Kidney (tissue), 22 donors: ENCODE measurements at places on chromosomes 2 and 18.
A peak's percentile ranks its signal among the peaks of the same experiment; 100 is the strongest.

- peak overlapping the region; percentile 20 for H3K27ac ChIP-seq
- no peak for DNase-seq
- H3K4me3 ChIP-seq, result no peak overlapping the region
Measured at GRCh38 chr2:85468704-85469349, 50.3 kb downstream of the SH2D6 start.

GRCh38 chr2:96397756-96398530 lies 62.4 kb downstream of the NCAPH start:
- H3K4me1 ChIP-seq, result no peaks in the 10 kb centered on the region
- no peak overlapping the region for H3K27ac ChIP-seq
- no peaks in the 10 kb centered on the region for H3K36me3 ChIP-seq
- no peak for DNase-seq

GRCh38 chr2:29174937-29175336 lies 59.7 kb downstream of the CLIP4 start:
- peaks cover 14% of the 10 kb centered on the region for H3K36me3 ChIP-seq
- H3K4me3 ChIP-seq, result no peak overlapping the region
- DNase-seq, result no peak

GRCh38 chr2:136389809-136390208 lies 271.9 kb upstream of the CXCR4 start:
- H3K27ac ChIP-seq, result no peak overlapping the region
- no peaks in the 10 kb centered on the region for H3K4me1 ChIP-seq
- no peaks in the 10 kb centered on the region for H3K36me3 ChIP-seq

DNA sequence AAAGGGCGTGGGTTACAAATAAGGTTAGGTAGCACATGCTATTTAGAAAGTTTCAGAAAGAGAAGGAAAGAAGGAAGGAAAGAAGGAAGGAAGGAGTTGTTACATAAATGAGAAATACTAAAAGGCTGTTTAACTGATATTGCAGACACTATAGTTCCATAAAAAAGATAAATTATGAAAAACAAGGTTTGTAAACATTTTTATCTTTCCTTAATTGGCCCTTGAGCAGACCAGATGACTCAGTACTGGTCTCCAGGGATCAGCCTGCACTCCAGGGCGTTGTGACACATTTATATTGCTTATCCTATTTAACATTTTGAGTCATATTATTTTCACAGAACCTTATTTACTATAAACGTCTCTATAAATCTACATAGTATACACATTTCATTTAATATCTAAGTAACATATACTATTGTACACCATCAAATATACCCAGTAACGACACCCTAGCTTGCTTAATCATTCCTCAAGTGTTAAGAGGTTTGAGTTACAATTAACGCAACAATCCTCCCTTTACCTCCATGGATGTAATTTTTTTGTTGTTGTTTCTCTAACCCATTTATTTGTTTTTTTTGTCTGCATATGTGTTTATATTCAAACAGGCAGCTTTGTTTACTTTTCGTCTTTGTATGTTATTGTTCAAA lies 2.8 kb upstream of the RAB31 start:
- no peaks in the 10 kb centered on the region for H3K36me3 ChIP-seq
- peaks cover 8% of the 10 kb centered on the region for H3K4me1 ChIP-seq
- no peak overlapping the region for H3K27ac ChIP-seq

DNA sequence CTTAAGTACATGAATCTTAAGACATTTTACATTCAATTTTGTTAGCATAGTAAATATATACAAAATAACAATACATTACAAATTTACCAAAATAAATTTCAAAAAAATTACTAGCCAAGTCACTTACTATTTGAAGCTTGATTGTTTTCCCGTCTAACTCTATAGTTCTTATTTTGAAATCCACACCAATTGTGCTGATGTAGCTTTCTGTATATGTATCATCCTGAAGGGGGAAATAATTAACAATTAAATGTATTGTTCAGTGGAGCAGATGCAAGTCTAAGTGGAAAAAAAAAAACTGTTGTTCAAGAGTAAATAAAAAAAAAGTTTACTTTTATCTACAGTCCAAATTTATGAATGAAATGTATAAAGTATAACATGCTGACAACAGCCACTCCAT lies 32.1 kb downstream of the RAB1A start:
- no peak for DNase-seq
- no peak overlapping the region for H3K27ac ChIP-seq
- H3K36me3 ChIP-seq, result peaks cover 16% of the 10 kb centered on the region

DNA sequence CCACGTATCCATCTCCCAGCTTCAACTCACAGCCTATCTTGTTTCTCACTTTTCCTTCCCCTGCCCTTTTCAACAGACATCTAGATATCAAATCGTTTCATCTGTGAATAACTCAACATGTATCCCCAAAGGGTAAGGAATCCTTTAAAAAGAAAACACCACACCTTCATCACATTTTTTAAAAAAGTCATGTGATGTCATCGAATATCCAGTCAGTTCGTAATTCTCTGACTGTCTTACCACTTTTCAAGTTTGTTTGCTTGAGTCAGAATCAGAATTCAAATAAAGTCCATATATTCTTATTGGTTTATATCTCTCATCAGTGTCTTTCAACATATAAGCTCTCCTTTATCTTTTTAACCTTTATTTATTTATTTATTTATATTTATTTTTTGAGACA lies 5.4 kb upstream of the LONRF2 start:
- no peak for DNase-seq
- no peak overlapping the region for H3K27ac ChIP-seq
- peaks cover 5% of the 10 kb centered on the region for H3K27me3 ChIP-seq
- H3K36me3 ChIP-seq, result no peaks in the 10 kb centered on the region
- no peaks in the 10 kb centered on the region for H3K4me1 ChIP-seq

DNA sequence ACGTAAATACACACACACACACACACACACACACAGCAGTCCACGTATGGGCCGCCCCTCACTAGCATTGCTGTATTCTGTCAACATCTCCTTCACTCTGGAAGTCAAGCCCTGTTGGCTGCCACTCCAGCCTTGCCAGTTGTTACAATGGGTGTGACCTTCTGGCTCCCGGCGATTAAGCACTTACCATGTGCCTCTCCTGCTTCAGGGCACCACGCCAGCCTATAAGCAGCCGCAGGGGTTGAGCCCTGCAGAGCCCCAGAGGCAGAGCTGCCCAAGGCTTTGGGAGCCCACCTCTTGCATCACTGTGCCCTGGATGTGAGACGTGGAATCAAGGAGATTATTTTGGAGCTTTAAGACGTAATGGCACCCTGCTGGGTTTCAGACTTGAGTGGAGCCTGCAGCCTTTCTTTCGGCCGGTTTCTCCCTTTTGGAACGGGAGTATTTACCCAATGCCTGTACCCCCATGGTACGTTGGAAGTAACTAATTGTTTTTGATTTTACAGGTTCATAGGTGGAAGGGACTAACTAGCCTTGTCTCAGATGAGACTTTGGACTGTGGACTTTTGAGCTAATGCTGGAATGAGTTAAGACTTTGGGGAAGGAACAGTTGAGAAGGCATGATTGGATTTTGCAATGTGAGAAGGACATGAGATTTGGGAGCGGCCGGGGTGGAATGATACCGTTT lies 54.5 kb upstream of the ROCK2 start:
- no peaks in the 10 kb centered on the region for H3K27me3 ChIP-seq
- H3K36me3 ChIP-seq, result no peaks in the 10 kb centered on the region
- no peak overlapping the region for H3K27ac ChIP-seq
- H3K4me3 ChIP-seq, result no peak overlapping the region
- H3K4me1 ChIP-seq, result peaks cover 13% of the 10 kb centered on the region

DNA sequence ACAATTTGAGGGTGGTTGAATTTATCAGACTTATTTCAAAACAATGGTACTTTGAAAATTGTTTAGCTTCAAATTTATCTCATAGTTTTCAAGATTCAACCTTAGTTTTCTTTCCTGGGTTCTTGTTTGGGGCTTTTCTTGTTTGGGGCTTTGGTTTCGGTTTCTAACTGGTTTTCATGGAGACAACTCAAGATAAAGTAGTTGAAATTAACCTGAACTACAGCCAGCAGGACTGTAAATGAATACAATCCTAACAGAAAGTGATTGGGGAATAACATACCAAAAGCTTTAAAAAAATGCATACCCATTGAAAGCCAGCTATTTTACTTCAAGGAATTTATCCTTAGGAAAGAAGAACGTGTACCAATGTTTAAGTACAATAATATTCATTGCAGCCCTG lies 133.5 kb upstream of the SLC14A2 start:
- no peak for DNase-seq
- no peaks in the 10 kb centered on the region for H3K36me3 ChIP-seq
- no peaks in the 10 kb centered on the region for H3K27me3 ChIP-seq
- no peaks in the 10 kb centered on the region for H3K4me1 ChIP-seq
- no peak overlapping the region for H3K4me3 ChIP-seq
- H3K27ac ChIP-seq, result no peak overlapping the region

- no peak overlapping the region for H3K27ac ChIP-seq
- no peak for DNase-seq
- H3K4me3 ChIP-seq, result no peak overlapping the region
- H3K27me3 ChIP-seq, result no peaks in the 10 kb centered on the region
- no peaks in the 10 kb centered on the region for H3K36me3 ChIP-seq
Measured at GRCh38 chr2:50448556-50448955, 583.4 kb downstream of the NRXN1 start.

GRCh38 chr18:37553633-37554398 lies 11.8 kb downstream of the CELF4 start:
- peak; percentile 51 for DNase-seq
- H3K4me3 ChIP-seq, result no peak overlapping the region
- no peaks in the 10 kb centered on the region for H3K36me3 ChIP-seq
- no peaks in the 10 kb centered on the region for H3K4me1 ChIP-seq
- no peaks in the 10 kb centered on the region for H3K27me3 ChIP-seq

DNA sequence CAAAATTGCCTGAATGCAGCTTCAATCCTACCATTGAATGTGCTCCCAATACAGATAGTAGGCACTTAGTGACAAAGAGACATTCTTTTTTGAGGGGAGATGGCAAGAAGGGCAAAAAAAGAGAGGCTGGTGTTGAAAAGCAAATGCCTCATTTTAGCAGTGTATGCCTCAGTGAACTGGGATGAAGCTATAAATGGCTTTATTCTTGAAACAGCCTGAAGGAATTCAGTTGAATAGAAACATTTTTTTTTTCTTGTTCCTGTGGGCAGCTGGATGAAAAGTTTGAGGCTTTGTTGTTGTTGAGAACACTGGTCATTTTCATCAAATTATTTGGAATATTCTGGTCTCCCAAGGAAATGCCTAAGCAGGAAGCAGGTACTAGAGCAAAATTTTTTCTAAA lies 228.9 kb downstream of the RNF144A start:
- no peak for DNase-seq
- no peaks in the 10 kb centered on the region for H3K36me3 ChIP-seq
- no peak overlapping the region for H3K4me3 ChIP-seq
- H3K27me3 ChIP-seq, result no peaks in the 10 kb centered on the region
- H3K4me1 ChIP-seq, result no peaks in the 10 kb centered on the region

DNA sequence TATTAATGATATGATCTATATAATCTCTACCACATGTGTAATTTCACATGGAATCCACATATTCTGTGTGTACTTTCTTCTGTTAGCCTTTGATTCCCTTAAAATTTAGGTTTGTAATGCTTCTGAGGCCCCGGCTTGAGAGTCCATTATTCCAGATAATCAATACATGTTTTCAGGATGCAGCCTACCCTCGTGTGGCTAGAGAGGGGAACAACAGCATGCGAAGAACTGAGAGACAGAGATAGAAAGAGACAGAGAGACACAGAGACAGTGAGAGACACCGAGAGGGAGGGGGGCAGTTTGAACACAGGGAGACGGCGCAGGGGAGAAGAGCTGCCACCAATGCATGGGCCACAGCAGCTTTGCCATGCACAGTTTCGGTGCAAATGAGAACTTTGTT lies 185.4 kb downstream of the SNTG2 start:
- H3K27ac ChIP-seq, result no peak overlapping the region
- no peaks in the 10 kb centered on the region for H3K27me3 ChIP-seq
- H3K4me1 ChIP-seq, result no peaks in the 10 kb centered on the region
- H3K4me3 ChIP-seq, result no peak overlapping the region
- DNase-seq, result no peak
- no peaks in the 10 kb centered on the region for H3K36me3 ChIP-seq

DNA sequence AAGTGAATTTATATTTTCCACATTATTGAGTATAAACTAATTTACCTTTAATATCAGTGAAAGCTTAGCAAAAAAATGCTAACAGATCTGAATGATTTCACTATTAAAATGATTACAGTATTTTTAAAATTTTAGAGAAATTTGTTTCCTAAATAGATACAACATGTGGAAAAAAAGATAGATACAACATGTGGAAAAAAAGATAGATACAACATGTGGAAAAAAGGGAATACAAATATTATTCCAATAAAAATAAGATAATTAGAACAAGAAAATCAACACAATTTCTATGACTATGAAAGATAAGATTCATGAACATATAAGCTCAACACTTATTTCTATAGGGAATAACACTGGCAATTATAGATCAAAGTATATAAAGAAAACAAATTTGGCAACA lies 865.9 kb upstream of the VRK2 start:
- no peak overlapping the region for H3K4me3 ChIP-seq
- no peaks in the 10 kb centered on the region for H3K36me3 ChIP-seq
- no peaks in the 10 kb centered on the region for H3K27me3 ChIP-seq
- H3K27ac ChIP-seq, result no peak overlapping the region

- H3K4me1 ChIP-seq, result no peaks in the 10 kb centered on the region
- no peak overlapping the region for H3K4me3 ChIP-seq
- DNase-seq, result no peak
- H3K27me3 ChIP-seq, result no peaks in the 10 kb centered on the region
Measured at GRCh38 chr2:209230560-209230959, 193.3 kb upstream of the MAP2 start.

DNA sequence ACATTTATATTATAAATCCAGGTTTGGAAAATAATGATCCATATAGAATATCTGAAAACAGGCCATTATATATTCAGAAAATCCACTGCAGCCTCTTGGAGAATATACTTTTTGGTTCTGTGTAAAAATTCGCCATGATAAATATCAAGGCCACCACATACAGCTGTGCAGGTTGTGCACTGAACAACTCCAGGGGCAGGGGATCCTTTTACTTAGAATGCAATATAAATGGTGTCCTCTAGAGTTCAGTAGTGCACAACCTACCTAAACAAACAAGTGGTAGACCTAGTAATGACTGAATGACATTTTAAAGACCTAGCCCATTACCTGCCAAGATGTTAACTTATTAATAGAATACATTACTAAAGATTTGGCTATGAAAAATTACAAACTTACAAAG lies 22.4 kb downstream of the MOGAT1 start:
- no peak overlapping the region for H3K4me3 ChIP-seq
- no peak overlapping the region for H3K27ac ChIP-seq
- H3K27me3 ChIP-seq, result no peaks in the 10 kb centered on the region
- no peak for DNase-seq

DNA sequence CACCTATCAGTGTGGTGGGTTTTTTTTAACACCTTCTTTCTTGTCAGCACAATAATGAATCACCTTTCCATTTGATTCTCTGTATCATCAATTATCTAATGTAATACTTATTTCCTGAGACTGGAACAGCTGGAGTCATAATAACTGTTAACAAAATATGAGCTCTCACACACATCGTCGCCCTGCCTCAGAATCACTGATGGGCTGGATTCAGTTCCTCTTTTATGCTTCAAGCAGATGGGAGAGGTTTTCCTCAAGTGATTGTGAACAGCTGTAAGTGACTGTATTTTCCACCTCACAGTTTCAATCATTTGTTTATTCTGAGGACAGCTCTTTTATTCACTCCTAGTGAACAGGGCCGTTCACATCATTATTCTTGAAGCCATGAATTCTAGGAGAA lies 330.2 kb downstream of the DSC3 start:
- no peaks in the 10 kb centered on the region for H3K27me3 ChIP-seq
- H3K27ac ChIP-seq, result no peak overlapping the region
- H3K36me3 ChIP-seq, result no peaks in the 10 kb centered on the region

GRCh38 chr2:200184748-200185627 lies 121.5 kb upstream of the SPATS2L start:
- no peaks in the 10 kb centered on the region for H3K36me3 ChIP-seq
- no peaks in the 10 kb centered on the region for H3K27me3 ChIP-seq
- no peak for DNase-seq
- peaks cover 3% of the 10 kb centered on the region for H3K4me1 ChIP-seq
- H3K4me3 ChIP-seq, result no peak overlapping the region
- H3K27ac ChIP-seq, result no peak overlapping the region
